ENCODE measurements at places on chromosomes 13 and 19.

DNA sequence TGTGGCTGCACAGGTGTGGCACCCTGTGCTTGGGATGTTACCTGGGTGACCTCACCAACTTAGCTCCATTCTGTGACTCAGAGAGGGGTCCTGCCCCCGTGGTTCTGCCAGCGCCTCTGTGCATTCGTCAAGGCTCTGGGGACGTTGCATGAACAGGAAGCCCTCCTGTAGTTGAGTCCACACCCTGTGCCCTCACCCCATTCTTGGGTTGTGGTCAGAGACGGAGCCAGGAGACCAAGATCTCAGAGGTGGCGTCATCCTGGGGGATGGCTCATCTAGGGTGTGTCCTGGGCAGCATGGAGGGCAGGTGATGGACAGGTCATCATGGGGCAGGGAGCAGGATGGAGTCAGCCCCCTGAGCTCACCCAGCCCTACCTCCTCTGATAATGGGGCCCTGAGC lies 2.5 kb downstream of the COX6B2 start:
- no peak for DNase-seq

DNA sequence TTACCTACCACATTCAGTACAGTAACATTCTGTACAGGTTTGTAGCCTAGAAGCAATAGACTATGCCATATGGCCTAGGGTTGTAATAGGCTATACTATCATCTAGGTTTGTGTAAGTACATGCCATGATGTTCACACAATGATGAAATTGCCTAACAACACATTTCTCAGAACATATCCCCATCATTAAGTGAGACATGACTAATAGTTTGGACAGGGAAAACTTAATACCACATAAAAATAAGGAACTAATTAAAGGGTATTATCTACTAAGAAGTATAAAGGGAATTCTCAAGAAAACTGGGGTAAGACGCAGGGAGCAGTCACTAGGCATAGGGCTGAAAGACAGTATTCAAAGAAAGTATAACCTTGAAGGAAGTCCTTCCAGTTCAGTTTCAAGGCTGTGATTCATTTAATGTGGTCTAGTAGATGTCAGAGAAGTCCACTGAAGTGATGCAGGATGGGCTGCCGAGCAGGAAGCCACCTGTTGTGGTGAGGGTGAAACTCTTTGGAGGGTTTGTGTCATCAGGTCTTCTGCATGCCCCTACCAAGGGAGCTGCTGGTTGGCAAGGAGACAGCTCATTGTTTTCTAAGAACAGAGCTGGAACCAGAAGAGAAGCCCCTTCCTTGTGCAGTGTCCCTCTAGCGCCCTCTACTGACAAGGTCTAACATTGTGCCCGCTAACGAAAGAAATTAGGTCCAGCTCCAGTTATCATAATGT lies 122.9 kb downstream of the OLFM4 start:
- DNase-seq, result peak; percentile 55

DNA sequence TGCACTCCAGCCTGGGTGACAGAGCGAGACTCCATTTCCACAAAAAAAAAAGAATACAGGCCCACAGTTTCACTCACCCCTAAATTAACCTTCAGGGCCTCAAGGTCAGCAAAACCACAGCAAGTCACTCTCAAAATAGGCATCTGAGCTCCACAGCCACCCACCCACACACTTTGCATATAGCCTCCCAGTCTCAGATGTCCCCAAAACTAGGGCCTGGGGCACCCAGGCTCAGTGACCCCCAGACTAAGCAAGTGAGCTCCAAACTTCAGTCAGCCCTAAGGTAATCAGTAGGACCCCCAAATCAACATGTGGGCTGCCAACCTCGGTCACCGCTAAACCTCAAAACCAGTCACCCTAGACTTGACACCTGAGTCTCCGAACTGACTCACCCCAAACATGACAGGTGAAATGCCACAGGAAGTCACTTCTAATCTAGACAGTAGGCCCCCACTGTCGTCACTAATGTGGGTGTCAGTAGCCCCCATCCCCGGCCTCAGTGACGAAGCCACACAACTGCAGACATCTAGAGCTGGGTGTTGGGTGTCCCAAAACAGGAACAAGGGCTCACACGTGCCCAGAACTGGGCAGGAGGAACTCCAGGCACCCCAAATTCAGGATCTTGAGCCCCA lies 13.9 kb downstream of the RABAC1 start:
- peak; percentile 92 for DNase-seq

DNA sequence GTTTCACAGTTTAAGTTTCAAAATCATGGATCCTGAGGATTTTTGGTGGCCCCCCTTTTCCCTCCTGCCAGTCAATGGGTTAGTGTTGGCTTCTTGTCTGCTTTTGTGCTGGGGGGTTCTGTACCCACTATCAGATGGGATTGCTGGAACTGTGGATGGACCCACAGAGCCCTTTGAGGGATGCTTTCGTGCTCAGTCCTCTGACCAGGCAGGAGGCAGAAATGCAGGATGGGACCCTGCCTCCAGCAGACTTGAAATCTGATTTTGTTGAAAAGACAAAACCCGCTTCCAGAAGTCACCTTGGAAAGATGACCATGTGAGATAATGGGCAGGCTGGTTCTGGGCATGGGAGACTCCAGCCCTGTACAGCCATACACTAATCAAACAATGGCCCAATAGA lies 408.9 kb downstream of the ZNF536 start:
- no peak for DNase-seq

DNA sequence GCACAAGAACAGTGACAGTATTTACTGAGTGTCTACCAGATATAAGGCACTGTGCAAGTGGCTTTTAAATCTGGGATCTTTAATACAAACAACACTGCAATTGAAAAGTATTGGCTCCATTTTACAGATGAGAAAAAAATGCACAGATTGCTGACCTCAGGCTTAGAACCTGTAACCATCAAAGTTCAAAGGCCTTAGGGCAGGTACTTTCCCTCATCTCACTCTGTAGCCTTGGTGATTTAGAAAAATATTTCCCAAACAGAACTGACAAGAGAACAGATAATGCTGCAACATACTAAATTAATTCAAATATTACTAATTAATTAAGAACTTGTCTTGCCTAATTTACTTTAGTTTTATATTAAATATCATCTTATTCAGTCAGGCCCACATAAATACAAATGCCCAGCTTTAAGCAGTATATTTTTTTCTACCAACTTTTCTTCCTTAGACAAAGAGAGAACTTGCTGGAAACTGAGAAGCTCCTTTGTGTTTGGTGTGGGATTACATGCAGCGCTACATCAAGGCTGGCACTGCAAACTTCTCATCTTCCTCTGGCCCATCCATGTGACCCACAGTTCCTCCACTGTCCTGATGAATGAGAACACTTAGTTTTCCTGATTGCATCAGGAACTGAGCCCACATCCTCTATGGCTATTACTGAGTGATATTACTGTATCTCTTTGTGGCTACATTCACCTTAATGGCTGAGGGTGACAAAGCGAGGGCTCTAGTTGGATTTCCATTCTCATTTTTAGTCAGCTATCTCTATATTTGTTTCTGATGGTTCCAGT lies 302.1 kb downstream of the ENOX1 start:
- no peak for DNase-seq

DNA sequence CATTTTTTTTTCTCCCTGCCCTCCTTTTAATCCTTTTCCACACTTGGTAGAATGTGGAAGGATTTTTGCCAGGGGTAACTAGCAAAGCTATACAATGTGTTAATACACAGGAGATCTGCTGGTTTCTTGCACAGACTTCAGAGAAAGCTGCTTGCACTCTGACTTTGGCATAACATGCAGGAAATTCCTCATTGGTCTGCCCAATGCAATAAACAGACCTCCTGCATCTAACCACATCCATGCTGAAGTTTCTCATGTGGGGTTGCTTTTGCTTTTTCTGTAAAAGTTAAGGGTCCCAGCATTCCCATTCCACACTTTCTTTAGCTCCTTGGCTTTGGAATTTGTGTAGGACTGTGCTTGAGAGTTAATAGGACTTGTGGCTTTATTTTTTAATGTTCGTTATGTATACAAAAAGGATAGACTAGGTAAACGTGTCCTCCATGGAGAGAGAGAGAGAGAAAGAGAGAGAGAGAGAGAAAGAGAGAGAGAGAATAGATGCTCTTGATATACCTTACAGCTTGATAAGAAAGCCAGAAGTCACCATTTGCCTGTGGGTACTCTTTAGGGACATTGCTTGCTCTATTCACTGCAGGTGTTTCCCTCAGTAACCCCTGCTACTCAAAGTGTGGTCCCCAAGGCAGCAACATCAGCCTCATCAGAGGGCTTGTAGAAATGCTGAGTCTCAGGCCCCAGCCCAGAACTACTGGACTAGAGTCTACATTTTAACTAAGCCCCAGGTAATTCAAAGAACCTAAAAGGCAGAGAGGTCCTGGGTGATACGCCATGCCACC lies 170.5 kb downstream of the SHISA2 start:
- no peak for DNase-seq

DNA sequence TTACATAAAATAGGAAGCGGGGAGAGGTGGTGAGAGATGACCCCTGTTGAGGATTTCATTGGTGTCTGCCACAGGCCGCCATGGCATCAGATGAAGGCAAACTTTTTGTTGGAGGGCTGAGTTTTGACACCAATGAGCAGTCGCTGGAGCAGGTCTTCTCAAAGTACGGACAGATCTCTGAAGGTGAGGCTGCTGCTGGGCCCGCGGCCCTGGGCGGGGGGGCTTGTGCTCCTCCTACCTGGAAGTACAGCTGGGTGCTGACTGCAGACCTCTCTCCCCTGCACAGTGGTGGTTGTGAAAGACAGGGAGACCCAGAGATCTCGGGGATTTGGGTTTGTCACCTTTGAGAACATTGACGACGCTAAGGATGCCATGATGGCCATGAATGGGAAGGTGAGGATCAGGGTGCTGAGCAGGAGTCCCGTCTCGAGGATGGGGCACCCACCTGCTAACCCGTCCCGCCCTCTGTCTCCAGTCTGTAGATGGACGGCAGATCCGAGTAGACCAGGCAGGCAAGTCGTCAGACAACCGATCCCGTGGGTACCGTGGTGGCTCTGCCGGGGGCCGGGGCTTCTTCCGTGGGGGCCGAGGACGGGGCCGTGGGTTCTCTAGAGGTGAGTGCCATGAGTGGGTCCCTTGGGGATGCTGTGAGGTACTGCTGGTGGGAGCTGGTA lies 1.9 kb downstream of the CIRBP start:
- no peak for DNase-seq

DNA sequence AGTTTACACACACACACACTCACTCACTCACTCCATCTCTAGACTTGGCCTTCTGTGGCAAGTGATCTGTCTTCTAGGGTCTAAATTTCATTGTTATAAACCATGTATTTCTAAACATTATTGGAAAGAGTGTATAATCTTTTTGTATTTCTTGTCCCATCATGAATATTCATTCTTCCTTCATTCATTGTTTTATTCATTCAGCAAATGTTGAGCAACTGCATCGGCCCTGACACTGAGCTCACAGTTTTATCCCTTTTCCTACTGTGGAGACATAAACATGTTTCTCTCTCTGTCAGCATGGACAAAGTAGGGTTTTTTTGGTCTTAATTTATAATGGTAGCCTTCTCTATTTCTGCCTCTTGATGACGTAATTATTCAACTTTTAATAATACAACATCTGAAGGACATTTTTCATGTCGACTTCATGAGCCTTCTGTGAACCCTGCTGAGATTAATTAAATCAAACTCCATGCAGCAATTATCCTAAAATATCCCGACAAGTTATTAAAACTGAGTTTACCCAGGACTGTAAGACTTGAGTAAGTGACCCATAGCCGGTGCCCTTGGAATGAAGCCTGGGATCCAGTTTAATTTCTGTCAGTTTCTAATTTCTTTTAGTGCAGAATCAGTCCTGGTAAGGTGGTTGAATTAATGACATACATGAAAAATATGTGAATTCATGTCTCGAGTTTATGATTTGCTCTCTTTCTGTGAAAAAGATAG lies 7.3 kb downstream of the SPATA13 start:
- DNase-seq, result no peak

- DNase-seq, result peak; percentile 28
Measured at GRCh38 chr19:55175117-55175867, 4.8 kb downstream of the SYT5 start.

DNA sequence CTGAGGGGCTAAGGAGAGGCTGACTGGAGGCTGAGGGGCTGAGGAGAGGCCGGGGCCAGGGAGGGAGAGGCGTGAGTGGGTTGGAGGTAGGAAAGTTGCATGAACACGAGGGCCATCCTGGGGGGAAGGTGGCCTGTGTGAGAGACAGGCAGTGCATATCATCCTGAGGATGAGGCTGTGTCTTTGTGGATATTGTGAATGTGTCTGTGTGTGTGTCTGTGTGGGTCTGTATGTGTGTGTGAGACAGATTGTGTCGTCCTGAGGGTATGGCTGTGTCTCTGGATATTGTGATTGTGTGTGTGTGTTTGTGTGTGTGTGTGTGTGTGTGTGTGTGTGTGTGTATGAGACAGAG lies 422 bp downstream of the ZNF71 start:
- DNase-seq, result no peak

- DNase-seq, result no peak
Measured at GRCh38 chr13:39481491-39481890, 121.5 kb downstream of the LHFPL6 start.

GRCh38 chr13:30957258-30957943 lies 24.9 kb downstream of the TEX26 start:
- no peak for DNase-seq

- no peak for DNase-seq
Measured at GRCh38 chr19:40705362-40705651, 11.4 kb downstream of the COQ8B start.

DNA sequence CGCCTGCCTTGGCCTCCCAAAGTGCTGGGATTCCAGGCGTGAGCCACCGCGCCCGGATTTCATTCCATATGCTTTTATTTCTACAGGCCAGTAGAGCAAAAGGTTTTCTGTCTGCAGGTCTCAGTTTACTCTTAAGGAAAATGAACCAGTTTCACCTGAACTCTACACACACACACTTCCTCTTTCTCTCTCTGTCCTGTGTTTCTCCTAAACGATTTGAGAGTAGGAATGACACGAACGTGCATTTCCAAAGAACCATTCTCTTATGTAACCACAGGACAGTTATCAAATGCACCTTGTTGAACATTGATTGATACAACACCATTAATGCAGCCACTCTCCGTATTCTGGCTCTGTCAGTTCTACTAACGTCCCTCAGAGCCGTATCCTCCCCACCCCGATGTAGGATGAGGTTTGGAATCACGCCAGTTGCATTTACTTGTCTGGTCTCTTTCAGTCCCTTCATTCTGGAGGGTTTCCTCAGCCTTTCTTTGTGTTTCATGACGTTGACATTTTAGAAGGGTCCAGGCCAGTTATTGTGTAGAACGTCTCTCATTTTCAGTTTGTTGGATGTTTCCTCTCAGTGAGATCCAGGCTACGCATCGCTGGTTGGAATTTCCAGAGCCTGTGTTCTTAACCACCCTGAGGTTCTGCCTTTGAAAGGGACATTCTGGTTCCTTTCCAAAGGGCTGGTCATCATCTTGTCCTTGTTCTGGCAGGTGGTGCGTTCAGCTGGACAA lies 36.0 kb downstream of the BICRA start:
- no peak for DNase-seq

All from stimulated activated CD8-positive, alpha-beta memory T cell treated with anti-CD3 and anti-CD28 coated beads, Interleukin-4, amount 100 ng/mL, for 48 hours (primary cell).